ENCODE measurements at places on chromosomes 11 and 22.

- peak; percentile 59 for DNase-seq
These were observed 63.6 kb upstream of the EP300 start for GRCh38 chr22:41028841-41029240.

DNA sequence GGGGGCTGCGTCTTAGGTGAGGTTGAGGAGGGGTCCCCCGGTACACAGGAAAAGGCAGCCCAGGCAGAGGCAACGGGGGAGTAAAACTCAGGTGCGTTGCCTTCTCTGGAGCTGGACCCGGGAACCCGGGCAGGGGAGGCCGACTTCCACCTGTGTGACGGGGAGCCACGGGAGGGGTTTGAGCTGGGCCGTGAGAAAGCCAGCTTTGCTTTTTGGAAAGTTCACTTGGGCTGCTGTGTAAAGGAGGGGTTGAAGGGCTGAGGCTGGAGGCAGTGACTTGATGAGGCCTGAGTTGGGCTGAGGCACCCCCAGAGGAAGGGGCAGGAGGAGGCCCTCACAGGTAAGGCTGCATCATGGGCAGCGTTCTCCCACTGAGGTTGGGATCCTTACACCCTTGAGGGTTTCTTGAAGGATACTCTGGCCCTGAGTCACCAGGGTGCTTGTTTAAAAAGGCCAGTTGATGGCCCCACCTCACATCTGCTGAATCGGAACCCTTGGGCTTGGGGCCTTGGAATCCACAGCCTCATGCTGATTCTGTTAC lies 47.2 kb downstream of the CHRDL2 start:
- DNase-seq: no peak

- peak; percentile 22 for DNase-seq
These were observed 4.9 kb upstream of the CNTN5 start for GRCh38 chr11:99015634-99016454.

- DNase-seq: no peak
These were observed 108.4 kb upstream of the GRAMD1B start for GRCh38 chr11:123321636-123322035.

GRCh38 chr22:43953988-43954785 lies 1.1 kb upstream of the SAMM50 start:
- no peak for DNase-seq

DNA sequence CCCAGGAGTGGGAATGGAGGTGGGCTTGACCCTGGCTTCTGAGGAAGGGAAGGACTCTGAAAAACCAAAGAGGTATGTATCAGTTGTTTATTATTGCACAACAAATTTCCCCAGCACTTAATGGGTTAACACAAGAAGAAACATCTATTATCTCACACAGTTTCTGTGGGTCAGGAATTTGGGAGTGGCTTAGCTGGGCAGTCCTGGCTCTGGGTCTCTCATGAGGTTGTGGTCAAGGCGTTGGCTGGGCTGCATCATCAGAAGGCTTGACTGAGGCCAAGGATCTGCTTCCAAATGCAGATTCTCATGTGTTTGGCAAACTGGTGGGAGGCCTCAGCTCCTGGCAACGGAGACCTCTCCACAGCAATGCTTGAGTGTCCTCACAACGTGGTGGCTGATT lies 17.5 kb upstream of the SMIM38 start:
- DNase-seq: peak; percentile 28

DNA sequence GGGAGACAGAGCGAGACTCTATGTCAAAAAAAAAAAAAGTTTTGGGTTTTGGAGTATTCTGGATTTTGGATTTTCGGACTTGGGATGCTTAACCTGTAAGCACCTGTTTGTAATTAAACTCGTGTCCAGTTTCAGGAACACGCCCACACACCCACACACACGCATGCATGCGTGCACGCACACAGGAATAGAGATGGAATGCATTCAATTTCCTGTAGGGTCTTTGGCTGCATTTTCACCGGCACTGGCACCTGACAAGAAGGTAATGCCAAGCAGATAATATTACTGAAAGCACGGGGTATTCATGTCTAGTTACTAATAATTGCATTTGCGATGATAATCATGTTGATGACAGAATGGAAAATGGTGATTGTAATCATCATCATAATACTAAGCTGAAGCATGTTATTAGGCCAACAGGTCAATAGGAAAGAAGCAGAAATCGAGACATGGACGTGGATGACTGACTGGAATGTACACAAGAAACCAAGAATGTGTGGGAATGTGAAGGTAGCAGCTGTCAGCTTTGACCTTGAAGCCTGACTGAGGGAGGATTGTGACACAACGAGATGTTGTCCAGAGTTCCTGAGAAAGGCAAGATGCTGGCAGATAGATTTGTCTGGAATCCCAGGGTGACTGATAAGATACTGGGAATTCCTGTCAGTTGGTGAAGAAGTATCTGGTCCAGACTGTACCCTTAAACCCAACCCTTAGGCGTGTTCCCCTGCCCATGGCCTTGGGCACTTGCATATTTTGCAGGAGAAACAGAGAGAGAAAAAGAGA lies 108.6 kb downstream of the SYN3 start:
- no peak for DNase-seq

DNA sequence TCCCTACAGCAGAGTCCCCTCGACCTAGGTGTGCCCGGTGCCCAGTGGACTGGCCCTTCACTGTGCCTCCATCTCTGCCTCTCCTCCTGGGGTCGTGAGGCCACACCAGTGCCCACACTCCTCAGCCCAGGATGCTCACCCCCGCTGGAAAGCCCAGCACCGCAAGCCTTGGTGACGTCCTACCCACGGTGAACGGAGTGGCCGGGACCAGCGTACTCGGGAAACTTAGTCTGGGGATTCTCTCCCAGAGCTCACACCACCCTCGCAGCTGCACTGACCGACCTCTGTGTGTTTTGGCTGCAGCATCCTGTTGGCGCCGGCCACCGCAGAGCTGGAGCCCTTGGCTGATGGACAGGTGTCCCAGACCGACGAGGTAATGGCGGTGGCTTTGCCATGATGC lies 35.5 kb upstream of the KRTAP5-7 start:
- DNase-seq: no peak

GRCh38 chr11:128283451-128283850 lies 303.9 kb downstream of the ETS1 start:
- DNase-seq: no peak

DNA sequence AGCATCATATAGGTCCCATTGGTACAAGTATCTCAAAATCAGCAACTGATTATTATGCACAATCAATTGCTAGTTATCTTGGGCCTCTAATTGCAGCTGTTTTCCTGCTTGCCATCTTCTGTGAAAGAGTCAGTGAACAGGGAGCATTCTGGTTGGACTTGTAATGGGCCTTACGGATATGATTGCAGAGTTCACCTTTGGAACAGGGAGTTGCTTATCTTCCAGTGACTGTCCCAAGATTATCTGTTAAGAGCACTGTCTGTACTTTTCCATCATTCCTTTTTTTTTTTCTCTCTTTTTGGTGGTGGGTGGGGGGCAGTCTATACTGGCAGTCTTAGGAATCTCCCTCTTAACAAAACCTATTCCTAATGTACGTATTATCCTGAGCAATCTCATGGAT lies 17.8 kb downstream of the OR8G5 start:
- DNase-seq: no peak

GRCh38 chr11:45386972-45387371 lies 100.8 kb upstream of the SYT13 start:
- DNase-seq: no peak

DNA sequence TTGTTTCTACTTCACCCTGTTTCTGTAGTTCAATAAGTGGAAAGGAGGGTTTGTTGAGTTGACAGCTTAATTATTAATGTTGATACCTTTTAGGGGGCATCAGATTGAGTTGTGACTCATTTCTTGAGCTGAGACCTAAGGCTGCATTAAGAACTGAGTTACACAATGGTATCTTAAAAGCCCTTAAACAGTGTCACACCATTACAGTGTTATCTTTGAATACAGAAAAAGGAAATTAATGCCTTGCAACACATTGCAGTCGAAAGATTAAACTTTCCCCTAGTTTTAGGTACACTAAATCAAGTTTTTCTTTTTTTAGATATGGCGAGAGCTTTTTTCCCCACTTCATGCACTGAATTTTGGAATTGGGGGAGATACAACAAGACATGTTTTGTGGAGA lies 16.7 kb downstream of the PAFAH1B2 start:
- DNase-seq: no peak

Measured in RWPE1 (cell line).